ENCODE measurements at places on chromosomes 6 and 20.

- H3K27ac ChIP-seq = no peak overlapping the region
- no peaks in the 10 kb centered on the region for H3K4me1 ChIP-seq
- H3K36me3 ChIP-seq = no peaks in the 10 kb centered on the region
- DNase-seq = no peak
- H3K4me3 ChIP-seq = no peak overlapping the region
Measured at GRCh38 chr6:92111386-92111785, 1308.0 kb downstream of the EPHA7 start.

DNA sequence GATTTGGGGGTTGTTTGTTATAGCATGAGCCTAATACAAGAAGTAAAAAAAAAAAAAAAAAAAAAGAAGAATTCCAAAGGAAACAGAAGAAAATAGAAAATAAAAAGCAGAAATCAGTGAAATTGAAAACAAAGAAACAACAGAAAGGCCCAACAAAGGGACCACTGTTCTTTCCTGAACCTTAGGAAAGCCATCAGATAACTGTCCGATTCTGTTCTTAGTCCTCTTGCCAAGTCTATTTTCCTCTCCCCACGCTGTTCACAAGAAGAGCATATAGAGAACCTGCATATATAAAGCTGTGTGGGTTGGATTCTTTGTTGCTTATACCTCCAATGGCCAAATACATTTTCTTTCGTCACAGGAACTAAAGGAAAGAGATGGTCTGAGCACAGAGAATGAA is 38.0 kb upstream of the IPCEF1 start:
- no peaks in the 10 kb centered on the region for H3K4me1 ChIP-seq
- no peak overlapping the region for H3K4me3 ChIP-seq
- DNase-seq = no peak
- H3K36me3 ChIP-seq = no peaks in the 10 kb centered on the region
- no peaks in the 10 kb centered on the region for H3K27me3 ChIP-seq

- H3K4me1 ChIP-seq = peaks cover 35% of the 10 kb centered on the region
- DNase-seq = no peak
- no peak overlapping the region for H3K4me3 ChIP-seq
- no peak overlapping the region for H3K27ac ChIP-seq
Measured at GRCh38 chr20:60052322-60052721, 94.1 kb downstream of the CDH26 start.

- H3K36me3 ChIP-seq = no peaks in the 10 kb centered on the region
- no peaks in the 10 kb centered on the region for H3K4me1 ChIP-seq
- no peaks in the 10 kb centered on the region for H3K27me3 ChIP-seq
- H3K27ac ChIP-seq = no peak overlapping the region
Measured at GRCh38 chr6:18493382-18493891, 106.3 kb downstream of the RNF144B start.

- H3K4me1 ChIP-seq = peaks cover 7% of the 10 kb centered on the region
- H3K36me3 ChIP-seq = no peaks in the 10 kb centered on the region
- peak; percentile 99 for DNase-seq
- H3K27ac ChIP-seq = peak overlapping the region; percentile 91
Measured at GRCh38 chr6:21987501-21987957, 309.3 kb downstream of the PRL start.

DNA sequence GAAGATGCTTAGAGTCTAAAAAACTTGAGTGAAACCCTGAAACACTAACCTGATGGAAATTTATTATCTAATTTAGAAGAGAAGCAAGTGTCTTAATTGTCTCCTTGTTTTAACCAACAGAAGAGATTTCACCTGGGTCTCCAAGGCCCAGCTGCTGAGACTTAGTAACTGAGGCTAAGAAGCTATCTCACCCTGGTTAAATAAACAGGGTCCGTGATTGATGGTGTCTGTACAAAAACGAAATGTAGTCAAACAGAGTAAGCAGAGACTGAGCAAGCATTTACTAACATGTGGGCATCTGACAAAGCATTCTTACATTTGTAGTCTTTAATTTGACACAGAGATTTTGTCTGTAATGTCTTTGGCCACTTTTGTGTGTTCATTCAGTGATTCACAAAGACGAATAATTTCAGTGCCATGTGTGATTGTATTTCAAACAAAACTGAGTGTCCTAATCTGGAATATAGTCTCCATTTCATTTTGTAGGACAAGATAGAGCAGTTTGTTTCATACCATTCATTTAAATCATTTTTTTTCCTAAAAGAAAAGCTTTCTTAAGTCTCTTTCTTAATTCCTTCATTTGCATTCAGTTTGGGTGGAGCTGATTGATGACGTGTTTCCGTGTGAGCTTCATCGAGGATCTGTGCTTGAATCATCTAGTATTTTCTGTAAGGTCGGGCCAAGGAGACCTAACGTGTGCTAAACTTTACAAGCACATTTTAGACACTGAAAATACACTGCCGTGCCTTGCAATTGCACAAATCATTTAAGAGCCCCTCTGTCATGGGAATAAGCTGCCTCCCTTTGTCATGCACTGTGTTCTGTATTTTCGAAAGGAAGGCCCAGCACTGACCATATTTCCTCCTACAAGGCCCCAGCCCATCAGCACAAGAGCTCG is 170.6 kb upstream of the QKI start:
- H3K4me1 ChIP-seq = no peaks in the 10 kb centered on the region
- H3K27ac ChIP-seq = no peak overlapping the region
- DNase-seq = no peak
- no peaks in the 10 kb centered on the region for H3K36me3 ChIP-seq
- H3K4me3 ChIP-seq = no peak overlapping the region
- no peaks in the 10 kb centered on the region for H3K27me3 ChIP-seq

DNA sequence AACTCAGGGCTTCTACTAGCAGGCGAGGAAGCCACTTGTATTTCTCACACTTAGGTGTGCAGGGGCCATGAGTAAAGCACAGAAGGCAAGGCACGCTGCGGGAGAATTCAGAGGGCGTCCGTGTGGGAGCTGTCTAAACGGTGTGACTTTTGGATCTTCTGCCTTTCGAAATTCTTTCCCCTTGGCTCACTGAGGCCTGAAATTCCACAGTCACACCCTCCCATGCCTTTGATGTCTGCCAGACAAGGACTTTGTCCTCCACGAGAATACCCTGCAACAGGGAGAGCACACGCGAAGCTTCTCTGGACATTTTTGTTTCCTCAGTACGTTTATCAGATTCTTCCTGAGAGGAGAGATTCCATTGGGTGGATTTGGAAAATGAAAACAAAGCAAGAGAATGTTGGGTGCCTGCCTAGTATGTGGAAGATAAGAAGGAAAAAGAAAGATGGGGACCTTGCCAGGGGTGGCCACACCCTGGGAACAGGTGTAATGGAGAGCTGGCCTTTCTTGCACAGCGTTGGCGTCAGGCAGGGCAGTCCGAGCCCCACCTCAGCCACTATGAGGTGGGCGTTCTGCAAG is 235.7 kb downstream of the MYLK4 start:
- H3K27me3 ChIP-seq = no peaks in the 10 kb centered on the region
- no peaks in the 10 kb centered on the region for H3K4me1 ChIP-seq
- H3K36me3 ChIP-seq = no peaks in the 10 kb centered on the region
- no peak overlapping the region for H3K27ac ChIP-seq
- H3K4me3 ChIP-seq = no peak overlapping the region

GRCh38 chr6:18122128-18123093 is at the start of gene NHLRC1:
TSS of gene NHLRC1 (minus strand) at chr6:18122677. CDS start at chr6:18122606, 71 bp downstream.
- no peaks in the 10 kb centered on the region for H3K36me3 ChIP-seq
- H3K4me3 ChIP-seq = peak within 1 kb of the TSS; percentile 39
- H3K4me1 ChIP-seq = peaks cover 7% of the 10 kb centered on the region
- no peaks in the 10 kb centered on the region for H3K27me3 ChIP-seq

GRCh38 chr20:14951707-14952418 is 614.5 kb upstream of the FLRT3 start:
- H3K27ac ChIP-seq = no peak overlapping the region
- H3K36me3 ChIP-seq = no peaks in the 10 kb centered on the region
- H3K4me3 ChIP-seq = no peak overlapping the region
- H3K4me1 ChIP-seq = no peaks in the 10 kb centered on the region
- DNase-seq = no peak
- H3K27me3 ChIP-seq = no peaks in the 10 kb centered on the region

DNA sequence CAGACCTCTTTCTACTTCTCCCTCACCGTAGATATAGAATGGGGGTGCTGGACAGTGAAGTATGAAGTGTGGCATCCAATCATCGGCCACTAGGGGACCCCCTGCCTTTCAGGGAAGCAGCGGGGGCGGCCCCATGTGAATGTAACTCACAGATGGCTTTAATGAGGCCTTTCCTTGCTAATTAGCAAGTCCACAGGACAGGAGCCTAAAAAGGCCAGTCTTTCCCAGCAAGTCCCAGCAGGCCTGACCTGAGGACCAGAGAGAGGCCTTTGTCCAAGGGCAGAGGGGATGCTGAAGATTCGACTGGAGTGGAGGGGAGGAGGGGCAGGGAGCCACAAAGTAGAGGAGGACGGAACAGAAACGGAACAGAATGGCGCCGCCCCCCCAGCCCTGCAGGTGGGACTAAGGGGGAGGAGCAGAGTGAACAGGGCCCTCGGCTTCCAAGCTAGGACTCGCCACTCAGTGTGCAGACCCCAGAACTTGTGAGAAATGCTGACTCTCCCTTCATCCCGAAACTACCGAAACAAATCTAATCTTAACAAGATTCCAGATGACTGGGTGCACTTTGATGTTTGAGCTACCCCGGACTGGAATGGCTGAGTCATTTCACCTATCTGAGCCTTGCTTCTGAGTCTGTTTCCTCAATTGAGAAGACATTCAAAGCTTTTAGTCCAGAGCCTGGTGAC is 5.8 kb downstream of the C6orf132 start:
- peaks cover 10% of the 10 kb centered on the region for H3K27me3 ChIP-seq
- no peaks in the 10 kb centered on the region for H3K36me3 ChIP-seq
- peaks cover 4% of the 10 kb centered on the region for H3K4me1 ChIP-seq
- DNase-seq = no peak

DNA sequence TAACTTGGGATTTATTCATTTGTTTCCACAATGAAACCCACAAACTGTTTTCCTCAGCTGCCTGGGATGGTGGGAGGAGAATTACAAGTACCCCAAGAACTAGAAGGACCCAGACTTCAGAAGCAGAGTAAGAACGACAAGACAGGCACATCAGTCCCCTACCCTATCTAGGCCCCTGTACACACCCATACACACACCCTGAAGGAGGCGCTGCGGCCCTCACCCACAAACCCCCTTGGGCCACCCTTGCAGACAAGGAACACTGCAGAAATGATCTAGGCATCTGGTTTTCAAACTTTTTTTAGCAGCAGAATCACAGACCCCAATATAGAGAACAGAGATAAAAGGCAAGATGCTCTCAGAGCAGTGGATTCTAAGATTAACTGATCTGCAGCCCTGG is 55.0 kb downstream of the TRERF1 start:
- H3K36me3 ChIP-seq = no peaks in the 10 kb centered on the region
- no peak for DNase-seq
- H3K4me3 ChIP-seq = no peak overlapping the region
- no peak overlapping the region for H3K27ac ChIP-seq

GRCh38 chr6:98787435-98787834 is 46.9 kb upstream of the POU3F2 start:
- no peaks in the 10 kb centered on the region for H3K4me1 ChIP-seq
- no peak overlapping the region for H3K27ac ChIP-seq
- no peaks in the 10 kb centered on the region for H3K27me3 ChIP-seq
- no peak overlapping the region for H3K4me3 ChIP-seq
- H3K36me3 ChIP-seq = no peaks in the 10 kb centered on the region

GRCh38 chr6:134420614-134421181 is 102.8 kb upstream of the SGK1 start:
- H3K27ac ChIP-seq = no peak overlapping the region
- H3K36me3 ChIP-seq = no peaks in the 10 kb centered on the region
- H3K4me1 ChIP-seq = no peaks in the 10 kb centered on the region
- no peaks in the 10 kb centered on the region for H3K27me3 ChIP-seq
- DNase-seq = no peak

- no peak overlapping the region for H3K27ac ChIP-seq
- peaks cover 7% of the 10 kb centered on the region for H3K4me1 ChIP-seq
- DNase-seq = peak; percentile 42
- H3K36me3 ChIP-seq = peaks cover 18% of the 10 kb centered on the region
Measured at GRCh38 chr6:109351231-109352130, 30.8 kb downstream of the CD164 start.

GRCh38 chr6:37913210-37913609 is 93.7 kb downstream of the ZFAND3 start:
- no peaks in the 10 kb centered on the region for H3K4me1 ChIP-seq
- H3K27me3 ChIP-seq = no peaks in the 10 kb centered on the region
- H3K4me3 ChIP-seq = no peak overlapping the region
- no peaks in the 10 kb centered on the region for H3K36me3 ChIP-seq

- peaks cover 2% of the 10 kb centered on the region for H3K27me3 ChIP-seq
- peaks cover 14% of the 10 kb centered on the region for H3K4me1 ChIP-seq
- H3K36me3 ChIP-seq = no peaks in the 10 kb centered on the region
- DNase-seq = no peak
- H3K4me3 ChIP-seq = no peak overlapping the region
Measured at GRCh38 chr6:36718560-36718959, 20.9 kb downstream of the RAB44 start.

- H3K4me1 ChIP-seq = no peaks in the 10 kb centered on the region
- H3K36me3 ChIP-seq = no peaks in the 10 kb centered on the region
- no peak overlapping the region for H3K4me3 ChIP-seq
- no peak for DNase-seq
Measured at GRCh38 chr20:14523090-14523489, 185.7 kb upstream of the FLRT3 start.

GRCh38 chr6:64507661-64508060 is 872.1 kb downstream of the PHF3 start:
- no peaks in the 10 kb centered on the region for H3K27me3 ChIP-seq
- H3K36me3 ChIP-seq = no peaks in the 10 kb centered on the region
- no peaks in the 10 kb centered on the region for H3K4me1 ChIP-seq
- no peak overlapping the region for H3K27ac ChIP-seq

GRCh38 chr6:124968401-124968800 is 6.2 kb downstream of the RNF217 start:
- H3K36me3 ChIP-seq = peaks cover 13% of the 10 kb centered on the region
- peaks cover 2% of the 10 kb centered on the region for H3K4me1 ChIP-seq
- peak overlapping the region; percentile 57 for H3K27ac ChIP-seq
- no peaks in the 10 kb centered on the region for H3K27me3 ChIP-seq
- peak; percentile 60 for DNase-seq

DNA sequence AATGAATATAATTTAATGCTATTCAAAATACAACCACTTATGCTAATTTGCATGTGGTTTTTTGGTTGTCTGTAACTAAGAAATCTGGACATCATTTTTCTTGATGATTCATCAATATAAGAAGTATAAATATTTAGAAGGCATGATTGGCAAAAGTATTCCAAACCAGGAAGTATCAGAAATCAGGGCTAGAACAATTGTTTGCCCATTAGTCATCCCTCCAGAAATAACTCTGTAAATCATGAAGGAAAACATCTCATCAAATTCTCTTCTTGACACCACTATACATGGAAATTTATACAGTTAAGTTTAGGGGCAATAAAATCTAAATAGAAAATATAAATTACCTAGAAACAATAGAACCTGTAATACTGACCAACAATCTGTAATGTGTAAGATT is 554.7 kb upstream of the HS3ST5 start:
- H3K27me3 ChIP-seq = no peaks in the 10 kb centered on the region
- no peak overlapping the region for H3K27ac ChIP-seq
- no peak for DNase-seq
- H3K4me1 ChIP-seq = no peaks in the 10 kb centered on the region

GRCh38 chr6:138013959-138014358 is 93.3 kb downstream of the PERP start:
- no peaks in the 10 kb centered on the region for H3K36me3 ChIP-seq
- H3K27ac ChIP-seq = no peak overlapping the region
- no peak overlapping the region for H3K4me3 ChIP-seq
- DNase-seq = no peak

All from muscle of leg (tissue), 16 donors.